ENCODE measurements at places on chromosomes 12 and 14.

DNA sequence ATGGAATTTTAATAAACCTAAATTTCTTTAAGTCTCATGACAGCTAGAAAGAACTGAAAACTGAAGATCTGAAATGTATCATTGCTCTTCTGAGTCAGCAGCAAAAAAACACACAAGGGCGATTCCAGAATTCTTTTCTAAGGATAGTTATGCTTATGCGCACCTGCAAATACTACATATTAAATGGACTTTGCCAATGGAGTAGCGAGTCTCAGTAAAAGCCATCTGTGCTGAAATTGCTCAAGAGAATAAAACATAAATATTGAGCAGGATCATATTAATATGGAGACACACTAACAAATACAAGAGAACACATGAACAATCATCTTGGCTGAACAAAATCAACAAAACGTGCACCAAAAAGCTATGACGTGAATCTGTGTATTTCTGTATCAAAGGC is 73.7 kb downstream of the CPNE8 start:
- no peak for DNase-seq

DNA sequence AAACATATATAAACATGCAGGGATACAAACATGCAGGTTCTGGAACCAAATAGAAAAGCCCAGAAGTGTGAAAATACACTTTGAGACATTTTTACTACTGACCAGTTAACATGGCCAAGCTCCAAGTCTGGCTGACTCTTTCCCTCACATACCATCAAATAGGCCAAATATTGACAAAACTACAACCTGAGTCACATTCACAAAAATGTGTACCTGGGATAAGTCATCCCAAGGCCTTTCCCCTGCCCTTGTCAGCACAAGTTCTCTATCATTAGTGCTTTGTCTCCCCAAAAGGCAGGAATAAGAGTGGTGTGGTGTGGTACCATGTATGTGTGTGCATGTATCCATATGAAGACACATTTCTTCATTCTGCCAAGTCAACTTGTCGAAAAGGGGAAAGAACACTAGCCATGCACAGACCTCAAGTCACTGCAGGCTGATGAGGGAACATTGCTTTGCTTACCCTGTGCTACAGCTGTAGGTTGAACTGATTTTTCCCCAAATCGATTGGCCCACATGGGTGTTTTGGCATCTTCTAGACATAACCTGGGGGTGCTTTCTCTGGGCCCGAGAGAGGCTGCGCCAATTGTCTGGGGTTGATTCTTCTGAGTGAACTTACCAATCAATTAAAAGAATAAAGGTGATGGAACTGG is 14.9 kb downstream of the HOXC4 start:
- no peak for DNase-seq

GRCh38 chr12:130671556-130671955 is 44.5 kb downstream of the RIMBP2 start:
- no peak for DNase-seq

GRCh38 chr14:94380225-94381148 is 7.9 kb downstream of the SERPINA1 start:
- no peak for DNase-seq

DNA sequence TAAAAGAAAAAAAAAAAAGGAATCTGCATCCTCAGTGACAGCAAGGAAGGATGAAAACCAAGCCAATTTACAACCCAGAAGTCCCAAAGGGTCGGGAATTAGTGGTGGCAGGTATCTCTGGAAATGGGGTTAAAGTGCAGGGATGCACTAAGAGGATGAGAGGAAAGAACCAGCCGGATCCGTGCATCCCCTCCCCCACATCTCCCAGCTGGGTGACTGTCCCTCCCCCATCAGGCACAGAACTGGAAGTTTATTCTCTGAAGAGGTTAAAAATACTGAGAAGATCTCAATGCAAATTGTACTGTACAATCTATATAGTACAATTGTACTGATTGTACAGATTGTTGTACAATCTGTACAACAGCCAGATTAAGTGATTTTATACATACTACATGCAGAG is 15.4 kb downstream of the CLMN start:
- no peak for DNase-seq

- no peak for DNase-seq
These were observed 214.1 kb upstream of the PLEKHG7 start for GRCh38 chr12:92488735-92489134.

DNA sequence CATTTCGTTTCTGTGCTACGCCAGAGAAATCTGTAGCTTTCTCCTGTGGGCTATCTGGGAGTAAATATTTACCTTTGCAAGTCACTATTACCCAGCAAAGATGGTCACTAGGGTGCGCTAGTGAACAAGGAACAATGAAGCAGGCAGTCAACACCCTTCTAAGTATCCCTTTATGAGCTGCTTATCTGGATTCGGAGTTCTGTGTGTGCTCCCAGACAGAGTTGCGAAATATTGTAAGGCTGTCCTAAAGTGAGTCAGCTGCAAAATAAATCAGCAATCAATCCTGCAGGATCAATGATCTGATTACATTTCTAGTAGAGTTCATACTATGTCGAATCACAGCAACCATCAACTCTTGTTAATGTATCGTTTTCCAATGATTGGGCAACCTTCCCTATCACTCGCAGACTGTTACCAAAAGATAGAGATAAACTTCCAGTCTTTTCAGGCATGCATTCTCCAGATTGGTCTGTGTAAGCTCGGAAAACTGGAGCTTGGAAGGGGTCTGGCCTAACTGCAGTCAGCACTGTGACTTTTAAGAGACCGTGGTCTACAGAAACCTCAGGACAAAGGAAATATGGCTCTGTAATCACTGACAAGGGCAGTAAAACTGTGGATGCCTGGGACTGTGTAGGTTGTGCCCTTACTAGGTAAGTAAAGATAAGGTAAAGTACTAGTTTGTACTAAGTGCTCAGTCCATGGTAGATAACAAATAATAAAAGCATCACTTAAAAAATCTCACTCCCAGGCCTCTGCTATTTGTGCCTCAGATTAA is 133.5 kb downstream of the KCNK10 start:
- no peak for DNase-seq

DNA sequence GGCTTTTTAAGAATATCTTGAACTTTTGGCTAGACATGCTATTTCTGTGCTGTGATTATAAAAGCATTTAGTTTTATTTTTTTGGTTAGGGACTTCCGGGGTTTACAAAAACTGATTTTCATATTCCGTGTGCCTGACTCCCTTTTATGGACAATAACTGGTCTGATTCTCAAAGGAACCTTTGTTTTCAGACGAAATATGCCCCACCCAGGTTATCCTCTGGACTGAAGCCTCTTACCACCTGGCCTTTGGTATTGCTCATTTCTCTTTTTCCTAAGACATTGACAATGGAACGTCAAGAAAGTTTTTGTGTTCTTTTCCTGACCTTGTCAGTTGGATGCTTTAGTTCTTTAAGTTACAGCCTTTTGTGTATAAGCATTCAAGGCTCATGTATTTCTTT is 10.8 kb downstream of the TIGAR start:
- DNase-seq, result no peak
